ENCODE measurements at places on chromosomes 11 and 22. TPM values are rescaled to one million over a fixed set of nuclear protein-coding genes. Genes with fewer than 3 reads are reported as not detected.

Gene FIBIN
- not detected for total RNA-seq

Gene MUC2
- not detected for total RNA-seq

Gene ACRV1
- not detected for total RNA-seq

Gene NPAS4
- 0.23 TPM for total RNA-seq

Gene NPTXR
- total RNA-seq, result 5.9 TPM

Gene DEPDC7
- total RNA-seq, result 2.7 TPM

Gene TMEM191C
- total RNA-seq, result 5.4 TPM

Gene TMEM258
- total RNA-seq, result 127 TPM

Gene SHISA8
- total RNA-seq, result not detected

Gene OVOL1
- 0.17 TPM for total RNA-seq

Gene SHANK3
- 0.06 TPM for total RNA-seq

Gene IRAG1
- total RNA-seq, result not detected

Gene GSTP1
- 211 TPM for total RNA-seq

Gene MIOX
- total RNA-seq, result not detected

Gene PLET1
- not detected for total RNA-seq

Gene PICALM
- total RNA-seq, result 115 TPM

Gene GNAZ
- 0.20 TPM for total RNA-seq

Gene CDKN1C
- 3.1 TPM for total RNA-seq

Gene LMO1
- not detected for total RNA-seq

Gene ANKRD49
- total RNA-seq, result 36.1 TPM

Gene RNF26
- 32.2 TPM for total RNA-seq

Measured in activated naive CD8-positive, alpha-beta T cell treated with anti-CD3 and anti-CD28 coated beads, Interleukin-2, amount 10 ng/mL, durations not matched to agents 7 days and 5 days (primary cell).